ENCODE measurements at places on chromosomes 6 and 20.
A peak's percentile ranks its signal among the peaks of the same experiment; 100 is the strongest.

DNA sequence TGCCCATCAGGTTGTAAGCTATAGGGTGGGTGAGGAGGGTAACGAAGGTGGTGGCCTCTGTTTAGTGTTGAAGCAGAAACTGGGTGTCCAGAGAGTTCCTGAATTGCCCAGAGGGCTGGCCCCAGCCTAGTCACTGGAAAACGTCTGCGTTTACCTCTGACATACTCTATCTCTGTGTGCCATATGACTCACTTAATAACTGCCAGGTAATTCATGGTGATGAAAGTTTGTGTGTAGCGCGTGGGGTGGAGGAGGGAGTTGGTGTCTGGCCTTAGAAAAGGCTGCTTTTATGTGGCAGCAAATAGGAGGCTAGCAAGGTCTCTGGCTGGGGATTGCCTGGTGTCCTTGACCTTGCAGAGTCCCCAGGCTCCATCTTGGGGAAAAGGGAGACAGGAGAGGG lies 47.3 kb downstream of the SLC35D3 start:
- no peak for DNase-seq

DNA sequence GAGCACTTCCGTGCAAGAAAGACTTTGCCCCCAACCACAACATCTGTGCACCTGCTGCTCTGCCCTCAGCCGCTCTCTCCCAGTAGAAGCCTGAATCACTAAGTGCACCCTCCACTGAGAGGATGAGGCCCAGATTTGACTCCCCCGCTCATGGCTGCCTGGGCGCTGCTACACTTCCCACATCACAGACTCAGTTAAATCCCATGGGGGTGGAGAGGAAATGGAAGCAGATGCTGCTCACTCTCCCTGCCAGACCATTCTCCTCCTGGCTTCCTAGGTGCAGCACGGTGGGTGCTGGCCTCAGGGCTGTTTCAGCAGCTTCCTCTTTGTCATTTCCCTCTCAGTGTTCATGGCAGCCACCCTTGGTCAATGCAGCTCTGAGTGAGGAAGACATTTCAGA lies 4.8 kb downstream of the CST5 start:
- DNase-seq = no peak

DNA sequence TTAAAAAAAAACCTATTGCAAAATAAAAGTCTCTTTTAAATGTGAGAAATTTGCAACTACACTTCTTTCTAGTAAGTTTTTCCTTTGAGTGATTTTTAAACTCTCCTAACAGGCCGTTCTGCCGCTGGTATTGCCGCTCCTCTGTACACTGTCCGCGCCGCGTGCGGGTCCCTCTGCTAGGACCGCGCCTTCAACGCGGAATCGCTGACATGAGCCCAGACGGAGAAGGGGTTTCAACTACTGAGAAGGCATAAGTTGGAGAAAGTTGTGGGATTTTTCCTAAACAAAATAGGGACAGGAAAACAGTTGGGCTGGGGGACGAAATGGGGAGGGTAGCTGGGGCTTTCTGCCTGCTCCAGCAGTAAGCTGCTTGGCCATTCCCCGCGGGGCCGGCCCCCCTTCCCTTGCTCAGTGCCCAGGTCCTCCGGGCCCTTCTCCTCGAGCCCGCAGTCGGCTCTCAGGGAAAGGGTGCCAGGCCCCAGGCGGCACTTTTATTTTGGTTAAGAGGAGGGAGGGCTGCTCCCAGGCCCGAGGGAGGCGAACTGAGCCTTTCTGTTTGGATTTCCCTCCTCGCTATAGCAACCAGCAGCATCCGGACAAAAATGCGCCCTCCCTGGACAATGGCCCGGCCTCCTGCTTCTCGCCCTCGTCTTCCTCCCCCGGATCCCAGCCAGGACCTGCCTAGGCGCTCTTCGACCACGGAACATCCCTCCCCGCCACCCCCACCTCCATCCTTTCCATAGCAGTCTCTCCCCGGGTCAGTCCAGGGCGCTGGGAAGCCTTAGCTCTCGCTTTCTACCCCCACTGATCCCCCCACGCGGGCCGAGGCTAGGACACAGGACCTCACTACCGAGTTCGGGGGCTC lies 6.8 kb upstream of the POU3F2 start:
- no peak for DNase-seq

GRCh38 chr6:156627524-156627923 lies 149.7 kb upstream of the ARID1B start:
- no peak for DNase-seq

GRCh38 chr6:63014290-63014689 lies 197.0 kb upstream of the FKBP1C start:
- no peak for DNase-seq

- DNase-seq = no peak
Measured at GRCh38 chr6:31760790-31761189, 1.7 kb upstream of the SAPCD1 start.

- no peak for DNase-seq
Measured at GRCh38 chr6:43091020-43091419, 14.9 kb downstream of the PTK7 start.

GRCh38 chr6:53916804-53917463 lies 122.1 kb downstream of the LRRC1 start:
- DNase-seq = no peak

- no peak for DNase-seq
Measured at GRCh38 chr6:127824061-127824460, 76.8 kb downstream of the THEMIS start.

- no peak for DNase-seq
Measured at GRCh38 chr6:79463621-79464050, 73.6 kb downstream of the LCA5 start.

DNA sequence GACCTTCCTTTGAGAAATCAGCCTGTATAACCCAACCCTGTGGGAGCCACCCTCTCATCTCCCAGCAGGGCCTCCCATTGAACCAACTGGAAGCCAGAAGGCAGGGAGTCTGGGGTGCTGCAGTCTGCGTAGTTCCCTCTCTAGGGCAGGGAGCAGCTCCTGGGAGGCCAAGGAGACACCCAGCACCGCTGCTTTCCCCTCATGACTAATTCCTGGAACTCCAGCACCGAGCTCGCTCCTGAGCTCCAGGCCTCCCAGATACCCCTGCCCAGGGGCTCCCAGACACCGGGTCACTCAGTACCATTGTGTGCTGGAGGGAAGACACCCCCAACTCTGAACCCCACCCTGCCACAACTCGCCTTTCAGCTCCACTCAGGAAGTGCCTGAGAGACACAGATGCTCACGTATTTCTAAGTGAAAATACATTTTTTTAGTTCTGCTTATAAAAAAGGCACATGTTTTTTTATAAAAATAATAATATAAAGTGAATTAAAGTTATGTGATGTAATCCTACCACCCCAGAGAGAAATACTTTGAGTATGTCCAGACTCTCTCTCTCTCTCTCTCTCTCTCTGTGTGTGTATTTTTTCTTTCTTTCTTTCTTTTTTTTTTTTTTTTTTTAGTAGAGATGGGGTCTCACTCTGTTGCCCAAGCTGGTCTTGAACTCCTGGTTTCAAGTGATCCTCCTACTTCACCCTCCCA lies 17.5 kb downstream of the PIM1 start:
- DNase-seq = no peak

- DNase-seq = no peak
Measured at GRCh38 chr20:14633507-14633906, 296.1 kb upstream of the FLRT3 start.

- DNase-seq = no peak
Measured at GRCh38 chr6:7074870-7075269, 32.9 kb upstream of the RREB1 start.

- peak; percentile 47 for DNase-seq
Measured at GRCh38 chr6:7112741-7113313, 5.1 kb downstream of the RREB1 start.

DNA sequence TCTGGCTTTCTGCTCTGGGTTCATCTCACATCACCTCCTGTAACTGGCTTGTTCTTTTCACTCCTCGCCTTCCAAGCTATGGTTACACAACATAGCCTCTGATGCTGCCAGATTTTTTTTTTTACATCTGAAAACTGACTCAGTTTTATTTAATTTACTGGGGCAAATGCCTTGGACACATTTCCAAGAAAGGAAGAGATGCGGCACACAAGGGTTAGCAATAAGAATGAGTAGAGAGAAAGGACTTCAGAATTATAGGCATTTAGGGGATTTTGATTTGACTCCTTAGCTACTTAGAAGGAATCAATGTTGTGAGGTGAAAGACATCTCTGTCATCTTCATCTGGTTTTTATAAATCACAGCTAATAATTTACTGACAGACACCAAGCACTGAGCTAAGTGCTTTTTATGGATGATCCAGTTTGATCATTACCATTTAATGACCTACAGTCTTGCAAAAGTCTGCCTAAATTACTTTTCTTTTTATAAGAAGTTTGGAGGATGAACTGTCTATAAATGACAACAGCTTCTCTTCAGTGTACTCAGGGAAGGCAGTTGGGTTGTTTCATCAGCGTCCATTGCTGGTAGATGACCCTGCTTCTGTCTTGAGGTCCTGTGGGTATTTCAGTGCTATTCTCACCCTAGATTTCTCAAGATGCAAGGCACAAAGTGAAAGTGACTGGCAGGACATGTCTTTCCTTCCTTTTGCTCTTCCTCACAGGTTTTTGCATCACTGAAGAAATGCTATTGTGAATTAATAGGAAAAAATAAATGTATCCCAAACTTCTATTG lies 31.1 kb downstream of the LAMA4 start:
- no peak for DNase-seq

- DNase-seq = no peak
Measured at GRCh38 chr6:39821046-39821740, 29.0 kb downstream of the DAAM2 start.

- no peak for DNase-seq
Measured at GRCh38 chr6:161152907-161153662, 120.8 kb downstream of the AGPAT4 start.

DNA sequence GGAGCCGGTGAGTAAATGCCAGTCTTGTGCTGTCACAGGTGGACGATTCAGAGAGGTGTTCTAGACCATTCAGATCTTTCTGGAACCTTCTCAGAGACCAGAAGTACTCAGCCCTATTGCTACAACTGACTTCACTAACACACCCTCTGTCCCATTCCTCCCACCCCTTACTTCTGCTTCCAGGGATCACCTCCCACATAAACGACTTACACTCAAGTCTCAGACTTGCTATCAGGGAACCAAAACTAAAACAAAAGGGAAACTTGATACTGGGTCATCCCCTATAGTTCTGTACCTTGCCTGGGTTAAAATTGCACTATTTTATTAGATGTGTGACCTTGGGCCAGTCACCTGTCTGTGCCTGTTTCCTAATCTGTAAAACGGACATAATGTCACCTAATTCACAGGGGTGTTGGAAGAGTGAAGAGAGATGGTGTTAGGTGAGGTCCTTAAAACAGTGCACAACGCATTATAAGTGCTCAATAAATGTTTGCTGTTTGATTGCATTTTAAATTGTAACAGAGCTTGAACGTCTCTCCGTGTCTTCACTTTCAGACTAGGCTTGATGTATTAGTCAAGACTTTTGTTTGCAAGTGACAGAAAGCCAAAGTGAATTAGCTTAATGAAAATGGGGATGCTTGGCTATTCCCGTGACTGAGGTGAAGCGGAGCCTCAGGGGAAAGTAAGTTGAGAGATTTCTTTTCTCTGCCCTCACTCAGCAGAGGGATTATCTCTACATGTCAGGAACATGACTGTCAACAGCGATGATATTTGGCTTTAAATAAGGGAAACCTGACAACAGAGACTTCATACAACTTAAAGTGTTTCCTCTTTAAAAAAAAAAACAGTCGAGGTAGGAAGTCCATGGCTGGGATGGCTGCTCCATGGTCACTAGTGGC lies 3.0 kb upstream of the SRXN1 start:
- DNase-seq = no peak

- DNase-seq = no peak
Measured at GRCh38 chr20:1209447-1210387, 6.5 kb downstream of the C20orf202 start.

- no peak for DNase-seq
Measured at GRCh38 chr6:85401186-85402021, 48.5 kb upstream of the NT5E start.

Measured in CD4-positive, alpha-beta T cell treated with Interleukin-6 at 100 ng/mL for 8 hours (primary cell).